ENCODE measurements at places on chromosomes 7 and 10.

DNA sequence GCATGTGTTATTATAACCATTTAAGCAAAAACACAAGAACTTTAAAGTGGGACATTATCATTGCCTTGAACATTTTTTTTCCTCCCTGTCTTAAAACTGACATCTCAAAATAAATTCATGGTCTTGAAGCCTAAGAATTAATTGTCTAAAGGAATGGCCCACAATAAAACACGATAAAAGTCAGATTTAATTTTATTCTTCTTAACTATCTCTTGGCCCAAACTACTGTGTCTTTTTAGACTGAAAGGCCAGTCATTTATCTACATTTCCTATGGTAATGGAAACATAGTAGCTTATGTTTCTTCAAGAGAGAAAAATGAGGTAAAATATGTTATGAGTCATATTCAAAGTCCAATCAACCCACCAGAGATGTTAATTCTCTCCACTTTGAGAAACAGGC, 24.4 kb upstream of the ETV1 start:
- no peak for DNase-seq

- peak; percentile 62 for DNase-seq
These were observed at the start of gene CDK13 for GRCh38 chr7:39949971-39950472. Gene CDK13, plus strand, starts transcription at chr7:39950256. Its CDS starts 386 bp downstream, at chr7:39950642.

DNA sequence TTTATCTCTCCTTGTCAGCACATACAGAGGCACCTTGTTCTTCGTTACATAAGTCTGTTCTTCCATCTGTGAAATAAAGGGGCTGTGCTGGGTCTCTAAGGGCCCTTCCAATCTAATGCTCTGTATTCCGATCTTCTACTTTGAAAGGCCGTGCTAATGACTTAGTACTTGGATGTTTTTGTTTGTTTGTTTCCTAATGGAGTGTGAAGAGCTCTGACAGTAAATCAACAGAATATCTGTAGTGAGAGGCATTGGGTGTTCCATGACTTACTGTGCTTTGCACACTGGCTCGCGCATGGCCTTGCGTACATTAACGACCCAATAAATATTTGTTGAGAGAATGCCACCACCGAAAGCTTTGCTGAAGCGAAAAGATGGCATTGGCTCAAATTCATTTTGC, 162.1 kb downstream of the CHN2 start:
- DNase-seq, result no peak

- no peak for DNase-seq
These were observed 504.2 kb upstream of the MBL2 start for GRCh38 chr10:53276797-53277196.

GRCh38 chr7:6500691-6501090, 50.6 kb downstream of the GRID2IP start:
- no peak for DNase-seq

DNA sequence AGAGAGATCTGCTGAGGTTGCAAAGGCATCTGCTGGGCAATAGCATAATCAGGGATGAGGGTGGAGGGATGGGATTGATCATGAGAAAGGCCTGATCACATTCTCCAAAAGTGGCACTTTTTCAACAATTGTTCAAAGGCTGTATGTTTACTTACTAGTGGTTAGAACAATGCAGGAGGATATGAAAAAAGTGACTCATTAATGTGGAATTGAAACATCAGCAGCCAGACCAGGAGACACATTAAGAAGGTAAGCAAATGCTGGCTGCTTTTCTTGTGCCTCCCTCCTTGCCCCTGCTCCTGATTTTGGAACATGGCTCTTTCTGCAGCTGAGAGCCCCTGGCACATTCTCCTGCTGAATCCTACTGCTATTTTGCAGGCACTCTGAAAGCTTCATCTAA, 63.5 kb downstream of the FAM204A start:
- DNase-seq, result no peak

DNA sequence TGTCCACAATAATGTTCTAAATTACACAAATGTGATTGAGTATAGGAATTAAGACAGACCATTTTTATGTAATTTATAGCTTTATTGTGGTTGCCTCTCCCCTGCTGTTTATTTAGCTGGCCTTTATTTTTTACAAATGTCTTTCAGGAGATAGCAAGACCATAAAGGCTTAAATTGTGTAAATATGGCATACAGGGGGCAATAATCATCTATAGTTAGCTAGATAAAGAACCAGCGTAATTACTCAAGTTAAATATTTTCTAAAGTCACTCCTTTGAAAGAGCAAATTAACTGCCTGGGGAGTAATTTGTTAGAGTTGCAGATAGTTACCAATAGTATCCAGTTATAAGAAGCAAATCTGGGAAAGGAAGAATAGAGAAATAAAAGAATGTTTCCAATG, at the start of gene MALRD1:
TSS of gene MALRD1 (plus strand) at position 313 of the 400 bp plus-strand sequence. CDS start 138 bp downstream, outside the sequence.
- DNase-seq, result no peak

DNA sequence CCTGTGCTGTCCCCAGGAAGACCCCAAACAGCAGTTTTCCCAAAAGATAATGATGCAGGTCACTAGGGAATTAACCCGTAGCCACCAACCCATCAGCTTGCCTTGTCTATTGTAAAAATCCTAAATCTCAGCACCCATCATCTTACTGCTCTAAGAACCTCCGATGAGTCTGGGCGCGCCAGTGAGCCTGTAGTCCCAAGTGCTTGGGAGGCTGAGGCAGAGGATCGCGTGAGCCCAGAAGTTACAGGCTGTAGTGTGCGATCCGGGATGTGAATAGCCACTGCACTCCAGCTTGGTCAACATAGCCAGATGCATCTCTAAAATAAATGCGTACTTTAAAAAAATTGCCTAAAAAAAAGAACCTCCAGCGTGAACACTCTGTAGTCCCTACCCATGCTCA, 951 bp downstream of the AS3MT start:
- no peak for DNase-seq

DNA sequence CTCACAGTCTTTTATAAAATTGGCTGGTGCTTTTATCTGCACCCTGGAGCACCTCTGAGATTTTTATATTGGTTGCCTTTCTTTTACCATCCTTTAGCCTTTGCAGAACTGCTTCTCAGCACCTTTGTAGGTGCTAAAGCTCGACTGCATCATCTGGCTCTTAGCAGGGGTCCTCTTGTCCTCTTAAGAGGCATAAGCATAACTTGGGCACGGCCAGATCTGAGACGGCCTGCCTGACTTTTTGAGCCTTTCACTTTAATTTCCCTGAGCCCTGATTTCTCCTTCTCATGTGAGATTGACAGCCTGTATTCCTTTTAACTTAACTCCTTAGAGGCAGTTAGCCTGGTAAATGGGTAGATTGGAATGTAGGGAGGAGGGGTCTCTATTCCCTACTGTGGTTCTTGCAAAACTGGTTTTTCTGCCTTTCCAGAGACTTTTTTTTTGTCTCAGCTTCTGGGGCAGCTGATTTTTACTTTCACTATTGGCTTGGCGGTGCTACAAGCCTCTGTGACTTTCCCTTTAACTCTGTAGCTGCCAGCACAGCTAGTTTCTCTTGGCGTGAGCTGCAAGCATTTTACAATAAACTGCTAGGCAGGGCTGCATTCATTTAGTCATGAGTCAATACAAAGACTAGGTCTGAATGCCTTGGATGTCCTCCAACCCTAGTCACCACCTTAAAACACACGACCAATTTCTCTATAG, 24.0 kb downstream of the ZPBP start:
- DNase-seq, result no peak

- DNase-seq, result no peak
These were observed at the start of gene IFIT2 for GRCh38 chr10:89301721-89302445. Gene IFIT2, plus strand, starts transcription at chr10:89302046. Its CDS starts 78 bp downstream, at chr10:89302124.

DNA sequence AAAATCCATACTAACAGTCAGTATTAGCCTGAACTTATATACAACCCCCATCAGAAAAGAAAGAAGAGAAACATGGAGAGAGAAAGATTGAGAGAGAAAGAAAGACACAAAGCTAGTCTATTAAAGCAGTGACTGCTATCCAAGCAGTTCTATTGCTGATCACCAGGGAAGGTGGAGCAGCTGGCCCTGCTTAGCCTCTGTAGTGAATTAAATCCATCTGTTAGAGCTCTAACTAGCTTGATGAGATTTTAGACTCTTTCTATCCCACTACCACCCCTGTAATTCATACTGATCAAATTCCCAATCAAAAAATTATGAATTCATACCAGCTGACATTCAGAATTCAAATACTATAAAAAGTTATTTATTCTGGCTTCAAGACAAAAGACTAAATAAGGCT, 486.0 kb upstream of the LRRN3 start:
- DNase-seq, result no peak

GRCh38 chr7:30285067-30285535, 704 bp downstream of the ZNRF2 start:
- no peak for DNase-seq

GRCh38 chr7:89605362-89605761, 548.9 kb upstream of the STEAP1 start:
- no peak for DNase-seq

DNA sequence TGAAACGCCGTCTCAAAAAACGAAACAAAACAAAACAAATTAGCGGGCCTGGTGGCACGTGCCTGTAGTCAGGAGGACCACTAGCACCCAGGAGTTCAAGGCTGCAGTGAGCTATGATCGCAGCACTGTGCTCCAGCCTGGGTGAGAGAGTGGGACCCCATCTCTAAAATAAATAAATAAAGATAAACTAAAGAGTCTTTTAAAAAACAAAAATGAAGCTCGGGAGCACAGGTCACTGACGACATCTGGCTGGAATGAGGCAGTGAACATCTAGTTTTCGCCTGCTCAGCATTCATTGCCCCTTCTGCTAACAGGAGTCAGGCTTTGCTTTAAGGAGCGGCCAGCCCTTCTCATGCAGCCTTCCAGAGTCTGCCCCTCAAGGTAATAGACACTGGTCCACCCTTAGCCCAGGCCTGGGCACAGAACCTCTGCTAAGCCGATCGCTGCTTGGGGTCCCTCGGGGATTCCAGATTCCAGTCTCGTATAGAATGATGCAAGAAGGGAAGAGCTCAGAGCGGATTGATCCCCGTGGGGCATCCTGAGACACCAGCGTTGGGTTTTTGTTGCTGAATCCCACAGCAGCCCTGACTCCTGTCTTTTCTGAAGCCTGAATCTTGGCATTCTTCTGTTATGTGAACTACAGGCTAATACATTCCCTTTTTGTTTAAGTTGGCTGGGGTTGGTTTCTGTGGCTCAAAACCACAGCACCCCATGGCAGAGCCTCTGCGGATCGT, 14.2 kb upstream of the FOXK1 start:
- DNase-seq, result no peak

GRCh38 chr10:82278401-82279182, 403.6 kb downstream of the NRG3 start:
- DNase-seq, result no peak

DNA sequence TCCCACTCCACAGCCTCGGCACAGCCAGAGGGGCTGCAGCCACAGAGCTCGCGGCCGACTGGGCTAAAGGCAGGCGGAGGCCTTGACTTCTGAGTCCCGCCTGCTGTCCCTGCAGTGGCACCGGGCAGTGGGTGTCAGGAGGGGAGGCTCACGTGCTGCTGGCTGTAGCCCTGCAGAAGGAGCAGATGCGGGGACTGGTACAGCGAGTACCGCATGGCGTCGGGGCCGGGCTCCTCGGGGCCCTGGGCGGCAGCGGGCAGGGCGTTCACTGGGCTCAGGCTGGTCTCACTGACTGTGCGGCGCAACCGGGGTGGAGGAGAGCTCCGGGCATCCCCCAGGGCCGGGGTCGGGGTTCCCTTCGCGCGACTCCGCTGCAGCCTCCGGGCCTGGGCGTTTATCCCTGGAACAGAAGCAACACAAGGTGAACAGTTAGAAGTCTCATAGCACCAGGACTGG, 25.6 kb downstream of the PAPOLB start:
- DNase-seq, result no peak

GRCh38 chr7:104040666-104041065, 51.2 kb upstream of the RELN start:
- no peak for DNase-seq

- no peak for DNase-seq
These were observed 6.8 kb downstream of the PRPF18 start for GRCh38 chr10:13593535-13593934.

GRCh38 chr7:155881471-155882350, 69.4 kb upstream of the SHH start:
- DNase-seq, result no peak

- no peak for DNase-seq
These were observed 20.1 kb downstream of the OSBPL3 start for GRCh38 chr7:24959735-24960485.

DNA sequence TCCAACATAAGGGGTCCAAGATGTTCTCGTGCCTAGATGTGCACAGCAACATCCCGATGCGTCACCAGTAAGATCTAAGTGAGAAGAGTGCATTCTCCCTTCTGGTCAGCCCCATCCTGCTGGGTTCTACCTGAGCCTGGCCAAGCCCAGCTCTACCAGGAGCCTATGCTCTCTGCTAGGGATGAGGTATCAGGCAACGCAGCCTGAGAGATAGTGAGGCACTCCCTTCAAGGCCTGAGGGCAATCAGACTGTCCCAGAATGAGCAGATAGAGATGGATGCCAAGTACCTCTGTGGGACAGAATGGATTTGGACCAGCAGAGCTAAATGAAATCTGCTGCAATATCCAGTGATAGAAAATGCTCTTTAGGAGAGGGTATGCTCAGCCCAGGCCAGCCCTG, 26.7 kb downstream of the DDC start:
- no peak for DNase-seq

DNA sequence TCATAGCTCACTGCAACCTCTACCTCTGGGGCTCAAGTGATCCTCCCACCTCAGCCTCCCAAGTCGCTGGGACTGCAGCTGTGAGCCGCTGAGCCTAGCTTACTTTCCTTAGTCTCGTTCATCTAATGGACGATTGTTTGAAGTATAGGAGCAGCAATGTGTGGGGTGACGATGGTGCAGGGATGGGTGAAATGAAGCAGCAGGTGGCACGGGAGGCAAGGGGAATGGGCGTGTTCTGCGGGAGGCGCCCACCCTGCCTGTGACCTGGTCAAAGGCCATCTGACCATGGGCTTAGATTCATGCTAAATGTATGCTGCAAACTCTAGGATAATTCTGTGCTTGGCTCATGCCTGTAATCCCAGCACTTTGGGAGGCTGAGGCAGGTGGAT, 210.7 kb downstream of the MAD1L1 start:
- DNase-seq, result no peak

DNA sequence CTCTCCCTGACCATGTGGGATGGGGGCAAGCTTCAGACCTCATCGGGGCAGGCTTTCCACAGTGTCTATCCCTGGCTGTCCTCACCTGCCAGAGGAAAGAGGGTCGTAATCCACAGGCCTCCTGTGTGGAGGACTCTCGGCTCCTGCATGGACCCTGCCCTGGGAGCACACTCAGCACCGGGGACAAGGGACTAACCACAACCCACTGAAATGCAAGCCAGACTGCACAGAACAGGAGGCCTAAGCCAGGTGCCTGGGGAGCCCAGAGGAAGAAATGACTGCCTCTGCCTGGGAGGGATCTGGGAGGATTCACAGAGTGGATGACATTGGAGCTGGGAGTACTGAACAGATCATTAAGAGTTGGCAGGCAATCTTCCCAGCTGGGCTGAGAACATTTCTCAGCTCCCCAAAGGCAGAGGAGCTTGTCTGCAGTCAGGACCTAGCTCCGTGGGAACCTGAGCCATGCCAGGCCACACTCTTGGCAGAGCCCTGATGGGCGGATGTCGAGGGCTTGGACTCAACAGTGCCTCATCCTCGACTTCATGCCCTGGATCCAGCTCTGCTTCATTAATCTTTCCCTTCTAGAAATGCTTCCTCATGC, 213.4 kb downstream of the USP6NL start:
- DNase-seq, result no peak

GRCh38 chr10:9898633-9899395, 1118.9 kb upstream of the CELF2 start:
- DNase-seq, result no peak
